Stimulated activated CD4-positive, alpha-beta T cell treated with anti-CD3 and anti-CD28 coated beads, Interleukin-15, amount 100 ng/mL, for 48 hours (primary cell): ENCODE measurements at places on chromosomes 1 and 21.

DNA sequence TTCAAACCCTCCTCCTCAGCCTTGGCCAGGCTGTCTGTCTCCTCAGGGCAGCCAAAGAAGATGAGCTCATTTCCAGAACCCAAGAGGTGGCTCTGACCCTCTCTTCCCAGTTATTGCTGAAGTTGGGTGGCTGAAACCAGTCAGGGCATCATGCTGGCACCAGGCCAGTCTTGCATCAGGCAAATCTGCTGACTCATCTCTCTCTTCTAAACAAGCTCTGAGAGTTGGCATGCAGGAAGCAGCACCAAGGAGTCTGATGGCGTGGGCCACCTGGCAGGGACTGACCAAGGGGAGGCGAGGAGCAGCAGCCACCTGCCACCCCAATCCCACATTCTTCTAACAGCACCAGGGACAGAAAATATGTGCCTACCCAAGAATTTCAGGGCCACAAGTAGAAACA, 104.8 kb upstream of the ATP1A1 start:
- DNase-seq = no peak

- no peak for DNase-seq
Measured at GRCh38 chr1:175073633-175074032, 6.0 kb downstream of the TNN start.

GRCh38 chr1:98008373-98008772, 87.5 kb upstream of the DPYD start:
- DNase-seq = no peak

DNA sequence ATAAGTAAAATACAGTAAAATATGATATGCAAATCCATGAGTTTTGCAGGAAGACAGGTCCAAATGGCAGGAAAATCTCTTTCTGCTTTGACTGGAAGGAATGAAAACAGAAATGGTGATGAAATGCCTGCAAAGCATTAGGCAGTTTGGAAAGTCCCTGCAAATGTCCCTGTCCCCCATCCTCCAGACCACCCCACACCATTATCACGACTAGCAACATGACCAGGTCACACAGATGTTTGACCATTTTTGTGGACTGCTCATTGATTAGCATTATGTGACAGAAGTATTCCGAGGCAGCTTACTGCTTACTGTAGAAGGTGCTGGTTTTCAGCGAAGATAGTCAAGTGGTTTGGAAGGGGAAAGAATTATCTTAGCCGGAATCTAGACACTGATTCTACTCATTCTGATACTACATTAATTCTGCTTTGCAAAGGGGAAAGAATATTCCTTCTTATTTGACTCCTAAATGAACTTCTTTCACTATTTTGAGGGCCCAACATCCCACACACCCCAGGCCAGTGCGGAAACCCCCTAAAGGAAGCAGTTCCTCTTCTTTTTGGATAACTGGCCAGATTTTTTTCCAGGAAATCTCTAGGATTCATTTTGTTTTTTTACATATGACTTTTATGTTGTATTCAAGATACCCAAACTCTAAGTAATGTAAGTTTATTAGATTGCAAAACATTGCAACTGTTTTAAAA, 9.5 kb upstream of the CR2 start:
- no peak for DNase-seq

GRCh38 chr1:199691540-199691939, 336.0 kb upstream of the NR5A2 start:
- no peak for DNase-seq

DNA sequence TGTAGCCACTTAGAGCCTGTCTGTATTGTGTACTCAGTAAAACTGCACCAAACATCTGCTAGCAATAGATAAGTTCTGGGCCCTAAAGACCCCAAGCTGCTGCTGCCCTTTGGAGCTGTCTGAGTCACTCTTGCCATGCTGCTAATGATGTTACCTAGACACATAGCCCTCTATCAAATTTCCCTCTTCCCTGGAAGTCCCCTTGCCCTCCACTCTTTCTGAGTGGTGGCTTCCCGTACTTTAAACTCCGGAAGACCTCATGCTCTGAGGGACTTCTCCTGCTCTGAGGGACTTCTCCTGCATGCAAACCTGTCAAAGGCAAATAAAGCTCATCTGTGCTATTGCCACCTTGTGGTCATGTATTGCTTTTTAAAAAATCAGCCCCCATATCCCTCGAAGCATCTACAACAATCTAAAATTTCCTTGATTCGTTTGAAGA, 34.0 kb downstream of the FH start:
- DNase-seq = no peak

DNA sequence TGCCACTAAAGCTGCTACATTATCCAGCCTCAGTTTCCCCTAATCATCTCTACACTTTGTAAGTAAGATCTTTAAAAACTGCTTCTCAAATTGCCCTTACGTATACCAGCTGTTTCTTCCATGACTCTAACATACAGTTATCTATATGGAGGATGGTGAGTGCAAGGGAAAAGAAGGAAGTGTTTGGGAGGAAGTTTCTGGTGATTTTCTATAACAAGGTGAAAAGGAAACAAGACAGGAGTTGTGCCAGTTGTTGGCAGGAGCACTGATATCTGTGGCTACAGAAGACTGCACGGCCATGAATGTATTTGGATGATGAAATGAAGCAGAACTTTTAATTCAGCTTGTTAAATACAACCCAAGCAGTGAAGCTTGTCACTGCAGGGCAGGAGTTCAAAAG, 32.3 kb upstream of the NHLH2 start:
- DNase-seq = no peak

GRCh38 chr1:54743416-54744226, 20.7 kb downstream of the PARS2 start:
- no peak for DNase-seq

GRCh38 chr21:38048167-38048566, 131.9 kb upstream of the KCNJ6 start:
- no peak for DNase-seq

DNA sequence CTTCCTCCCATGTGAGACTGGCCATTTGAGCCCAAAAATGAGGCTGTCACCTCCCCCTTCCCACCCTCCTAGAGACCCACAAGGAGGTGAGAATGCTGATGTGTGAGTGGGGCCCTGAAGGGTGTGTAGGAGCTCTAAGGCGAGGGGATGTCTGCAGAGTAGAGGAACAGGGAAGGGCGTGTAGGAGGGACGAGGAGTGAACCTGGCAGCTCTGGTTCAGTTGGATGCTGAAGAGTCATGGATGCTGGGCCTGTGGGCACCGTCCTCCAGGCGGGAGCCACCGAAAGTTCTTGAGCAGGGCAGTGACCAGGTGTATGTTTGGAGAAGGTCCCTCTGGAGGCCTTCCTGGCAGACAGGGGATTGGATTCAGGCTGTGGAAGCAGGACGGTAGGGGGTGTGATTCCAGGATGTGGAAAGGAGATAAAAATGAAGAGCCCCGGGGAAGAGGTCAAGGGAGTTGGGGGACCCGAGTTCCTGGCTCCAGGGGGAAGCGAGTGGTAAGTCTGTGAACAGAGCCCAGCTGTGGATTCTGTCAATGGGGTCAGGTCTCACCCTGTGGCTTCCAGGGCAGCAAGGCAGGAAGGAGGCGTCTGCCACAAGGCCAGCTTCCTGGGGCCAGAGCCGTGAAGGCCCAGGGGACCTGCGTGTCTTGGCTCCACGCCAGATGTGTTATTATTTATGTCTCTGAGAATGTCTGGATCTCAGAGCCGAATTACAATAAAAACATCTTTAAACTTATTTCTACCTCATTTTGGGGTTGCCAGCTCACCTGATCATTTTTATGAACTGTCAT, 7.9 kb downstream of the SAMD11 start:
- no peak for DNase-seq

- DNase-seq = no peak
Measured at GRCh38 chr1:110710314-110710713, 35.6 kb upstream of the KCNA3 start.

GRCh38 chr1:211490821-211491415, 1.0 kb downstream of the RD3 start:
- no peak for DNase-seq

DNA sequence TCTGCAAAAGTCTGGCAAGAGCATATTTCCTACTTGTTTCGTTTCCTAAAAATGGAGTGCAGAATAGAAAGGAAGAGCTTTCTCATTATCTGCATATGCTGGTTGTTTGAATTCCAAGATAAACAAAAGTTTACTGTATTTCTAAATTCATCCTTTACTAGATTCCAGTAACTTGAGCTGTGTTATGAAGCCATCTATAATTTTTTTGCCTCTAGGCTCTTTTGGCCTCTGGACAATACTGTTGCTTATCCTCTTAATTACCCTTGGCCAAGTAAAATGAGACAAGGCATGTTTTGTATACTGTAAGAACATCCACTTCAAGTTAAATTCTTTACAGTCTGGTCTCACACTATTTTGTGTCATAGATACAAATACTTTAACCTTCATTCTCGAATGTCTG, 45.6 kb upstream of the HFM1 start:
- no peak for DNase-seq

DNA sequence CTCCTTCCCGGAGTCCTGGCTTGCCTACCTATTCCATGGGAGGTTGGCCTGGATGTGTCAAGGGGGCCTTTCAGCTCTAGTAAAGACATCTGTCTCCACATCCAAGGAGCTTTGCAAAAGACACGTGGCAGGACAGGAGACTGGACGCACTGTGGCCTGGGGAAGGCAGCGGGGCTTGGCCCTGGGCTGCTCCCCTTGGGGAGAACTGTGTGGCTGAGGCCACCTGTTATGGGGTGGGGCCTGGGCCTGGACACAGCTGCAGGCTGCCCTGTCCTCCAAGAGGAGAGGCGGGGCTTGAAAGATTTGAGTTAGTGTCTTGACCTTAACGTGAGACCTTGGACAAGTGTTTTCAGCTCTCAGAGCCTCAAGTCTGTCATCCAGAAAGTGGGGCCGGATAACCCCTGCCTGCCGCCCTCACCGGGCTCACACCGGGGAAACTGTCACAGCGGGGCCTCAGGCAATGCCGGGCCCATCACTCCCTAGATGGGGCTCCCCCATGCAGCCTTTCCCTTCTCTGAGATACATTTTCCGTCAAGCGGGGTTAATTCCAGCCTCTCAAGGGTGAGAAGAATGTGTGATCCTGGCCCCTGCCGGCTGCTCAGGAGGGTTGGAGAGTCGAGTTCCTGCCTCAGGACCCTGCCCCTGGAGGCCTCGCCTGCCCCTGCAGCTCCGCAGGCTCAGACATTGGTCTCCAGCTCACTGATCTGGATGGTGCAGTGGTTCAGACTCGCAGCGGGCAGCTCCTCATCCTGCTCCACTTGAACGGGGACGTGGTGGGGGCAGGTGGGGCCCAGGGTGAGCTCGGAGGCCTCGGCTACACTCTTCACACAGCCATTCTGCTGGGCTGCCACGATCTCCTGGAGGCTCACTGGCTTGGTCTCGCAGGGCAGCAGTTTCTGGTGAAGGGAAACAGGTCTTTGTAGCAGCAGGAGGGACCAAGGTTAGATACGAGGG, 25.6 kb downstream of the PODN start:
- no peak for DNase-seq

GRCh38 chr1:81559662-81560350, 240.9 kb upstream of the ADGRL2 start:
- DNase-seq = no peak

DNA sequence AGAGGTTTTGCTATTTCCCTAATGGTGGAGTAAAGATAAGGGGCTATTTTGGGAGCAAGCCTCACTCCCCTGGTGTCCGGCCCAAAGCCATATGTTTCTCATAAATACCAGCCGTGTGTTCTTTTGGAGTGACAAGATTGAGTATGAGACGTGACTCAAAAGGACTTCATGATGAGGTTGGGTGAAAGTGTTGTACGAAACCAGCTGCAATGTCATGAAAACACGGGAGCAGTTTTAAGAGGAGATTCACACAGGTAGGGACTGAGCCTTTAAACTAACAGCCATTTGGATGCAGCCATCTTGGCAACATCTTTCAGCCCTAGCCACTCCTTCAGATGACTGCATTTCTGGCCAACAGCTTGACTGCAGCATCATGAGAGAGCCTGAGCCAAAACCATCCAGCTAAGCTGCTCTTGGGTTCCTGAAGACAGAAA, 532.3 kb upstream of the USP24 start:
- no peak for DNase-seq

GRCh38 chr1:215539803-215540570, 27.1 kb upstream of the KCTD3 start:
- no peak for DNase-seq

- DNase-seq = peak; percentile 92
Measured at GRCh38 chr1:172443666-172444453, at the start of gene PIGC. Gene PIGC, minus strand, starts transcription at chr1:172444069. Its CDS starts 1,447 bp downstream, at chr1:172442622.

DNA sequence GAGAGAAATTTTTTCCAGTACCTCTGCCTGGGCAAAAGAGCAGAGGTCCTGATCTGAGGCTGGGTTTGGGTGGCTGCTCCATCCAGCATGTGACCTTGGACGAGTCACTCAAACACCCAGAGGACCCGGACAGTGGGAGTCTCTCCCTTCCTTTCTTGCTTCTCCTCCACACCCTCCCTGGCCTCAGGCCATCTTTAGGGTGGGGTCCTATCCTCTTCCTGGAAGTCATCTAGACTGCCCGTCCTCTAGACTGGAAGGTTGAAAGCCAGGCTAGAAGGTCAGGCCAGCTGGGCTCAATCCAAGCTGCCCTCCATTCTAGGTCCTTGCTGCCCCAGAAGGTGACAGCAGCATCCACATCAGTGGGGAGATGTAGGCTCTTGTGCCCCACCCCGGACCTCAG, 599.5 kb downstream of the MATN1 start:
- no peak for DNase-seq

- DNase-seq = no peak
Measured at GRCh38 chr1:69328186-69328585, 239.5 kb upstream of the LRRC7 start.

GRCh38 chr21:23607782-23608431, 1999.4 kb downstream of the MRPL39 start:
- DNase-seq = no peak

DNA sequence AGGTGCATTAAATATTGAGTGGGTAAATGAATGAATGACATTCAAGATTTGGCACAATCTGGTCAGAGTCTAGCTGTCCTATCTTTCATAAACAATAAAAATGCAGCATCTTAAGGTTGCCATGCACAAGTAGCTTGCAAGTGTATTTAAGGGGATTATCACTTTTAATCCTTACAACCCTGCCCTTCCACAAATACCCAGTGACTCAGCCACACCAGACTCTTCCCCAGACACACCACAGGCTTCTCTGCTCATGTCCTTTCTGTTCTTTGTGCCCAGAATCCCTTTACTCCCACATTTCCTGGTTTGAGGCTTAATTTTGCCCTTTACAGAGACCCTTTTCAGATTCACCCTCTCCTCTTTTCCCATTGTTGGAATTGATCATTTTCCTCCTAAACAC, 59.8 kb downstream of the KIRREL1 start:
- no peak for DNase-seq

GRCh38 chr1:117059334-117059677, 820 bp upstream of the TTF2 start:
- DNase-seq = peak; percentile 58
